ENCODE measurements at places on chromosomes 7 and 10.

- no peak for DNase-seq
Measured at GRCh38 chr7:130667593-130668257, 823 bp downstream of the COPG2 start.

DNA sequence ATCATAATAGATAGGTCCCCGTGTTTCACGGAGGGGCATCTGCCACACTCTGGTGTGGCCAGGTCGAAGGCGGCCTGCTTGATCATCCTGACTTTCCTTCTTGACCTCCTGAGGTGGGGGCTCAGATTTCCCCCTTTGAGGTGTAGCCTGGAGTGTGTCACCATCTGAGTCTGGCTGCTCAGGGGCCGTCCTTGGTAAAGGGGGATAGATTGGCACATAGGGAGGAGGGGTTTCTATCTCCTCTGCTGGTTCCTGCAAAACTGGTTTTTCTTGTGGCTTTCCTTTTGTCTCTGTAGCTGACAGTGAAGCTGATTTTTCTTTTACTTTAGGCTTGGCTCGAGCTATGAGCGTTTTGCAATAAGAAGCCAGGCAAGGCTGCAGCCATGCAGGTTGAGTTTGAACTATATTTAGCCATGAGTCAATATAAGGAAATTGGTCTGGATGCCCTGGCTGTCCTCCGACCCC lies 7.1 kb upstream of the ZNF117 start:
- no peak for DNase-seq

DNA sequence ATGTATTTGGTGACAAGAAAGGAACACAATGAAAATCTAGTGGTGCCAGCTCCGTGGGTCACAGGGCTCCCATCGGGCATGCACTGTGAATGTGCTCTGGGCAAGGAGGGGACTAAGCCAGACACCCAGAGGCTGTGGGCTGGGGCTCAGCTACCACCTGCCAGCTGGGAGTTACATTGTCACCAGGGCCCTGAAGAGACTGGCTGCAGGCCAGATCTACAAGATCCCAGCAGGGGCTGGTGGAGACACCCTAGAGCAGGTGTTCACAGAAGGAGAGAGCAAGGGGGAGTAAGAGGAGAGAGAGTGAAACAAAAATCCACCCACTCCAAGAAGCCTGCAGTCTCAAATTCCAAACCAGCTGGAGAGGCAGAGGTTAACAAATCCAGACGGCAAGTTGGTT lies 116.6 kb upstream of the ADCY1 start:
- DNase-seq, result no peak

DNA sequence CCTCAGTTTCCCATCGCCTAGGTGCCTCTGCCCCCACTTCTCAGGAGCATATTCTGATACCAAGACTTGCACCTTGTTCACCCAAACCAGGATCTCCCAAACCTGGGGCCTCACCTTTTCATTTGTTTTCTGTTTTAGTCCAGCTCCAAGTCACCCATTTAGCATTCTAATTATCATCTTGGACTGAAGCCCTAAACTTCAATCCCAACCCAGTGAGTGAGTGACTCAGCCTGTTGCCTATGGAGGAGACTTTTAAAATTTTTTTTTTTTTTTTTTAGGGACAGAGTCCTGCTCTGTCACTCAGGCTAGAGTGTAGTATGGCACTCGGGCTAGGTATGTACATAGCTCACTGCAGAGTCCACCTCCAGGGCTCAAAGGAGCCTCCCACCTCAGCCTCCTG lies 378.9 kb upstream of the AUTS2 start:
- no peak for DNase-seq

- no peak for DNase-seq
Measured at GRCh38 chr7:152006336-152006735, 19.1 kb upstream of the GALNT11 start.

GRCh38 chr10:35347121-35347562 lies 10.8 kb downstream of the CCNY start:
- DNase-seq, result no peak

GRCh38 chr10:86363833-86364490 lies 2.6 kb downstream of the GRID1 start:
- DNase-seq, result no peak

GRCh38 chr7:46256870-46257661 lies 336.0 kb upstream of the IGFBP3 start:
- no peak for DNase-seq

DNA sequence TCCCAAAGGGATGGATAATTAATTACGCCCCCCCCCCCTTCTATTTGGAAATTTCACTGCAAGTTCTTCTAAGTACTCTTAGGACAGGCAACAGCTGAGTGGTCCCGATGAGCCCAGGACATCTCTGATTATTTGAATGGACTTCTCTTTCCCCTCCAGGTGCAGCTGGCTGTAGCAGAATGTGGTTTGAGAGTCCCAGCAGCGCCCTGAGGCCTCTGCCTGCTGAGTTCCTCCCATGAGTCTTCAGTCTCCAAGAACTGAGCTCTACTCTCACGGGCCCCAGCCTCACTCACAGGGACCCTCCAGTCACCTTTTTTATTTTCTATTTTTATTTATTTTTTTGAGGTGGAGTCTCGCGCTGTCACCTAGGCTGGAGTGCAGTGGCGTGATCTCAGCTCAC lies 63.6 kb upstream of the SFMBT2 start:
- DNase-seq, result no peak

GRCh38 chr10:49150426-49150825 lies 16.6 kb upstream of the FAM170B start:
- DNase-seq, result no peak

GRCh38 chr7:98531717-98532116 lies 85.4 kb upstream of the NPTX2 start:
- no peak for DNase-seq

DNA sequence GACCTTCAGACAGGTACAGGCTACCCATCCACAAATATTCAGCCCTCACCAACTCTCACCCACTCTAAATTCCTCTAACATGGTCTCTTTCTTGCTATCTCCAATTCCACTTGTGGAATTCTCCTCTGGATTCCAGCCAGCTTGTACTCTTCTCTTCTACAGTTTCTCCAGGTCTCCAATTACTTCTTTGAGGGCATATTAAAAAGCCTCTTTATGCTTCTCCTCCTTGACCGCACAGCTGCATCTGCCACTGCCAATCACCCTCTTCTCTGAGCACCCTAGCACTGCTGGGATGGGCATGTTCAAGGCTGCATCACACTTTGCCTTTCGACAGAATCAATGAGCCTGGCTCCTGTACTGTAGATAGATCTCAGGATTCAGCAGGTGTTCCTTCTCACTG lies 101.5 kb upstream of the ANKRD1 start:
- DNase-seq, result no peak

DNA sequence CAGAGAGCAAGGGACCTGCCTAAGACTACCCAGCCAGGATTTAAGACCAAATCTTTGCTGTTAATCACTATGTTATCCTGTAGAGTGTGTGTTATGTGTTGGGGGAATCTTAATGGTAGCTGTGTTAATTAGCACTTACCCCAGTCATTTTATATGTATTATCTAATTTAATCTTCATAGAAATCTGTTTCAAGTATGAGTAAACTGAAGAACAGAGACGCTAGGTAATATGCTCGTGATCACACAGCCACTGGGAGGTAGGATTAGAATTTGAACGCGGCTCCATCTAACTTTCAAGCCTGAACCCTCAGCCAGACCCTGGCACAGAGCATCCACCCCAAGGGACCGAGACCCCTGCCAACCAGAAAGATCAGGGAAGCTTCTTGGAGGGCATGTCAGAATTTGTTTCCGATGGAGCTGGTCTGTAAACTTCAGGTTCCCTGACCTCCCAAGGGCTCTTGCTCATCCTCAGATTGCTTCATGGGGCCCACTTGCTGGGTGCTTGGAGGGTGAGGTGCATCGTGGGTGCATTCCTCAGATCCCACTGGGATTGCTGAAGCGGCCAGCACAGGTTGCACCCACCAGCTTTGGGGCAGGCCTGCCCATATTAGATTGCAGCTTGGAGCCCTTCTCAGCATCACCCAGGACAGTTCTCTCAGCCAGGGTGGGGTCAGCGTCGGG lies 105.0 kb downstream of the ZMIZ1 start:
- DNase-seq, result no peak

DNA sequence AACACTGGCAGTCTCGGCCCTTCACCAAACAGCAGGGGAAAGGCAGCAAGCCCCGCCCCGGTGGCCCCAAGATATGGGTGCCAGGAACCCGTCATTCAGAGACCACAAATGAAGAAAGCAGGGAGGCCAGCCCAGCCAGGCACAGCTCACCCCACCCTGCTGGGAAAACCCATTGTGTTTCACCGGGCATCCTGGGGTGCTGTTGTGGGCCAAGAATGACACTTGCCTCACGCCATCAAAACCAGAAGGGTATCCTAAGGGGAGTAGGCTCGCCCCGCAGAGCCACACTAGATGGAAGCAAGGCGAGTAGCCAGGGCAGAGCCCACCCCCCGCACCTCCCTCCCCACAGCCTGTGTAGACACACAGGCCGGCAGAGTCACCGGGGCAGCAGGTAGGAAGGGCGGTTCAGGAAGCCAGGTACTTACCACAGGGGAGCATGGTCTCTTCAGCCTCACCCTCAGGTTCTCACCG lies 72.5 kb upstream of the KCNMA1 start:
- no peak for DNase-seq

GRCh38 chr10:31125789-31126188 lies 94.1 kb upstream of the ZNF438 start:
- no peak for DNase-seq

- DNase-seq, result no peak
Measured at GRCh38 chr10:78337646-78338391, 304.2 kb downstream of the RPS24 start.

GRCh38 chr10:44910602-44911001 lies 535 bp upstream of the TMEM72 start:
- no peak for DNase-seq

GRCh38 chr7:74094224-74095101 lies 10.9 kb downstream of the LIMK1 start:
- peak; percentile 74 for DNase-seq

GRCh38 chr10:79382491-79382941 lies 35.2 kb downstream of the PPIF start:
- no peak for DNase-seq

DNA sequence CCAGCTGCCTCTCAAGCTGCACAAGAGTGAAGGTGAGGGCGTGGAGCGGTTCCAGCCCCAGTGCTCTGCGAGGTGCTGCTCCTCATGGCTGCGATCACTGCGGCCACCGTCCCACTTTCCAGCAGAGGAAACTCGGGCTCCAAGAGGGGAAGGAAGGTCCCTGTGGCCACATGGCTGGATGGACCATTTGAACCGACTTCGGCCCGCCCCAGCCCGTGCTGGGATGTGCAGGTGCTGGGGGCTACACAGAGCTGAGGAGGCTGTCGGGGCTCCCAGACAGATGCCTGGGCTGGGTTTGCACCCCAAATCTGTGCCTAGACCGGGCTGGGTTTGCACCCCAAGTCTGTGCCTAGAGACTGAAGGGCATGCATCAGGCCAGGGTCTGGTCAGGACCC lies 186.6 kb downstream of the DNAJB6 start:
- DNase-seq, result no peak

GRCh38 chr7:108735814-108736213 lies 166.1 kb downstream of the DNAJB9 start:
- DNase-seq, result no peak

GRCh38 chr7:114924038-114924712 lies 2.3 kb downstream of the MDFIC start:
- no peak for DNase-seq

DNA sequence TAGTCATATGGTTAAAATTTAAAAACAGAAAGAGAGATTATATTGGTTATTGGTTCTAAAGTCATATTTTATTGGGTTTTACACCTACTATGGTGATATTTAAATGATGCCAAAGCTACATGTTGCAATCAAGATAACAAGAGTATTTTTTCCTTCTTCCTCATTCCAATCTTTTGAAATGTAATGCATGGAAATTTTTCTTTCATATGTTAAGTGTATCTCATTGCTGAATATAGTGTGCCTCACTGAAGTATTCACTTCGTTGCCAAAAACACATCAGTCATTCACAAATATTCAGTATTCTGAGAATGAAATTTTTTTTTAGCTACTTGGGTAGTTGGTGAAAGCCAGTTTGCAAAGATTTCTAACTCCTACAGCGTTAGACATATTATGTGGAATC lies 19.5 kb downstream of the HDAC9 start:
- no peak for DNase-seq

DNA sequence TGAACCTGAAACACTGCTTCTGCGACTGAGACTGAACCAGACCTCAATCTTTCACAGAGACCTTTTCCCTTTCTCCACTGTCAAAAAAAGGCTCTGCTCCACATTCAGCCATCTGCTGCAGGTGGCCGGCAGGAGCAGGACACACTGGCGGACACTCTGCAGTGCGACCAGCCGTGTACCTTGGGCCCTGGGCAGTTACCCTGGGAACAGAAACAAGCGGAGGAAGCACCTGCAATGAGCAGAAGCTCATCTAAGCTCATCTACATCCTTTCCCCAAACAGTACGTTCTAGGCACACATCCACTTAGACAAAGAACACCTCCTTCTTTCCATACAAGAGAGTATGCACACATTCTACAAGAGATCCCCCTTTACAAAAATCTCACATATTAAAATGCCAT lies 22.8 kb downstream of the VOPP1 start:
- DNase-seq, result no peak

Measured in BJ (cell line).